ENCODE measurements at places on chromosomes 4 and X.
A peak's percentile ranks its signal among the peaks of the same experiment; 100 is the strongest.

DNA sequence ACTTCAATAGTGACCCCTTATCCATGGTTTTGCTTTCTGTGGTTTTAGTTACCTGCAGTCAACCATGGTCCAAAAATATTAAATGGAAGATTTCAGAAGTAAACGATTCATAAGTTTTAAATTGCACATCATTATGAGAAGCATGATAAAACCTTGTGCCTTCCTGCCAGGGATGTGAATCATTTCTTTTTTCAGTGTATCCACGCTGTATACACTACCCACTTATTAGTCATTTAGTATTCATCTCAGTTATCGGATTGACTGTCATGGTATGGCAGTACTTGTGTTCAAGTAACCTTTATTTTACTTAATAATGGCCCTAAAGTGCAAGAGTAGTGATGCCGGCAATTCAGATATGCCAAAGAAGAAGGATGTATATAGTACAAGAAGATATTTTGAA is 37.7 kb upstream of the TASL start:
- no peak for DNase-seq

DNA sequence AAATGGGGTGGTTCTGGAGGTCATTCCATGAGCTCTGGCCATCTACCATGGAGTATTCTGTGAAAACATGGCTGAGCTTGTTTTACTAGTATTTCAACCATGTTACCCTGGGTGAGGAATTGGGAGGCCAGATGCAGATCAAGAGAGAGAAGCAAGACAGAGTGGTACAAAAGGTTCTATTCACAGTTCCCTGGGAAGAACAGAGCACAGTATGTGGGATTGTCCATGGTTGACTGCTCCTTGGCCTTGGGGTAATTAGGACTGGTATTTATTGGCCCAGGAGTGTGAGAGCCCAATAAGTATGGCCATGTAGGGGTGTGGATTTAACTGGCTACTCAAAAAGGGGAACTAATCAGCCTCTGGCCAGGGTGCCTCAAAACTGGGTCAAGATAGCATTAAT is 239.7 kb upstream of the GATB start:
- DNase-seq: no peak

DNA sequence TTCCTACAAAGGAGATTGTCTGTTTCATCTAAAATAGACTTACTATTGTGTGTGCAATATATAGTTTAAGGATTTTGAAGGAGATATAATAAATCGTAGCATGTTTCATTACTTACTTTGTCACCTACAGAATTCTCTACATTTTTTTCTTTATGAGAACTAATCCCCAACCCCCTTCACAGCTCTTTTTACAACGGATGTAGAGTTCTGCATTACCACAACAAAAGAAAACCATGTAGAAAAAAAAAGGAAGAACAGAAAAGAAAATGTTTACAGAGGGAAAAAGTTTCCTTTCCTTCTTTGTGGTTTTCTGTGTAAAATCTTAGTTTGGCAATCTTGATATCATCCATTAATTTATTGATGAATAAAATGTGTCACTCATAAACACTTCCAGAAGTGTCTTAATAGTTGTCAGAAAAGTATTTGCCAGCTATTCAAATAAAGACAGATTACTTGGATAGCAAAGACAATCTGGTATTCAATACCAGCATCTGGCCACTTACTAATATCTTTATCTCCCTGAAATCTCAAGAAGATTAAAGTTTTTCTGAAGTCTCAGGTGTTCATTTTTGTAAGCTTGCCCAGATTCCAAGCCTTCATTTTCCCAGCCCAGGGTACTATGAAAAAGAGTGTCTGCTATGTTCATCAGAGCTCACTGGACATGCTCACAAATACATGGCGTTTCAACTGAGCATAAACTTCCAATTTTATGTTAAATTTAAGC is 806.8 kb downstream of the PCDH19 start:
- no peak for DNase-seq

- DNase-seq: no peak
Measured at GRCh38 chr4:151389311-151389710, 19.7 kb upstream of the FHIP1A start.

- no peak for DNase-seq
Measured at GRCh38 chr4:133287396-133287795, 138.3 kb downstream of the PCDH10 start.

DNA sequence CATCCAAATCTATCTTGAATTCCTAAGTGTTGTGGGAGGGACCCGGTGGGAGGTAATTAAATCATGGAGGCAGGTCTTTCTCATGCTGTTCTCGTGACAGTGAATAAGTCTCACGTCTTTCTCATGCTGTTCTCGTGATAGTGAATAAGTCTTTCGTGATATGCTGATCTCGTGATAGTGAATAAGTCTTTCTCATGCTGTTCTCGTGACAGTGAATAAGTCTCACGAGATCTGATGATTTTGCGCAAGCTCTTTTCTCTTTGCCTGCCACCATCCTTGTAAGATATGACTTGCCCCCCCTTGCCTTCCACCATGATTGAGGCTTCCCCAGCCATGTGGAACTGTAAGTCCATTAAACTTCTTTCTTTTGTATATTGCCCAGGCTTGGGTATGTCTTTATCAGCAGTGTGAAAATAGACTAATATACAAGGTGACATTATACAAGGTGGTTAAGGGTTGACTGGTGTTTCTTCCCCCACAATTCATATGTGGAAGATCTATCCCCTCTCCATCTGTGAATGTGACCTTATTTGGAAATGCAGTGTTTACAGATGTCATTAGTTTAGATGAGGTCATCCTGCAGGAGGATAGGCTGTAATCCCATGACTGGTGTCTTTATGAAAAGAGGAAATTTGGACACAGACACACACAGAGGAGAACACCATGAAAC is 27.6 kb downstream of the ARSD start:
- no peak for DNase-seq

- DNase-seq: no peak
Measured at GRCh38 chr4:14977830-14978229, 24.5 kb upstream of the CPEB2 start.

DNA sequence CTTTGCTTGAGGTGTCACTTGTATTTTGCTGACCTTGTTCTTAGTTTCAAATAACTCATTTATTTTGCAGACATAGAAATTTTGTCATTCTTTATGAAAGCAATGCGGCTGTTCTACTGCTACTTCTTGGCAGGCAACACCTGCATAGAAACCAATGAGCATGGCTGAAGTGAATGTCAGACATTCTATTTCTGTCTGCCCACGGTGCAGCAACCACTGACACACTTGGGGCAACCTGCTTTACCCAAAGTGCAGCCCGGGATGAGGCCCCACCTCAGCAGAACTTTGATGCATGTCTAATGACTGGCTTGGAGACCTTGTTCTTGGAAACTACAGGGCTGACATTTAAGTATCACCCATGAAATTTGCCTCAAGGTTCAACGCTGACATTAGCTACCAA is 93.6 kb downstream of the RBM47 start:
- DNase-seq: no peak

GRCh38 chr4:4549534-4549933 is 7.7 kb upstream of the STX18 start:
- no peak for DNase-seq

DNA sequence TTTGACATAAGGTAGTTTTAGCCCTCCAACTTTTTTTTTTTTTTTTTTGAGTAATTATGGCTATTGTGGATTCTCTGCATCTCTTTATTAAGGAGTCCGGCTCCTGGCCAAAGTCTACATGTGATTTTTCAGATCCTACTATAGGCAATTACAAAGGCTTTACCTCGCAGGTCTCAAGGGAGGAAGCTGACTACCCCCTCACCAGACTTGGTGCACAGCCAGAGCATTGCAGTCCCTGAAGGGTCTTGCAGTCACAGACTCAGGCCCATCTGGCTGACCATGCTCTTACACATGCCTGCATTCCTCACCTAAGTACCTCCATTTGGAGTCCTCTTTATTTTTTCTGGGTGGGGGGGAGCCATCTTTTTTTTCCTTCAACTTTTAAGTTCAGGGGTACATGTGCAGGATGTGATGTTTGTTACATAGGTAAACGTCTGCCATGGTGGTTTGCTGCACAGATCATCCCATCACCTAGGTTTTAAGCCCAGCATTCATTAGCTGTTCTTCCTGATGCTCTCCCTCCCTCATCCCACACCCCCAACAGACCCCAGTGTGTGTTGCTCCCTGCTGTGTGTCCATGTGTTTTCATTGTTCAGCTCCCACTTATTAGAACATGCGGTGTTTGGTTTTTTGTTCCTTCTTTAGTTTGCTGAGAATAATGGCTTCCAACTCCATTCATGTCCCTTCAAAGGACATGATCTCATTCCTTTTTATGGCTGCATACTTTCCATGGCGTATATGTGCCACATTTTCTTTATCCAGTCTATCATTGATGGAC is 88.4 kb upstream of the STIM2 start:
- DNase-seq: no peak

GRCh38 chrX:52870046-52870445 is 2.2 kb upstream of the XAGE3 start:
- no peak for DNase-seq

- DNase-seq: no peak
Measured at GRCh38 chr4:91769912-91770311, 533.9 kb upstream of the GRID2 start.

DNA sequence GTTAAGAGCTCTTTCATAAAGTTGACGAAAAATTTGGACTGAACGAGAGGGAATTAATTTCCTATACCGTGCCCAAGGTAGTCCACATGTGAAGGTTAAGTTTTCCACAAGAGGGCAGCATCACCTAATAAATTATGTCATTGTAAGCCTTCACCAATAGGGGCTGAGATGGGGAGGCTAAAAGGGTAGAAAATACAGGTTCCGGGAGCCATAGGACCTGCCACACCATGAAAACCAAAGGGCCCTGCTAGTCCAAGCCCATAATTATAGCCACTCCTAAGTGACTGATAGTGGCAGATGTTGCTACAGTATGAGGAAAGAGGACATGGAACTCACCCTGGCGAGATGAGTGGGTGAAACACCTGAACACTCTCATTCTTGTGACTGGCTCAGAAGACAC is 122.2 kb downstream of the SHROOM4 start:
- peak; percentile 8 for DNase-seq

GRCh38 chr4:137414802-137415201 is 117.5 kb downstream of the PCDH18 start:
- no peak for DNase-seq

- DNase-seq: no peak
Measured at GRCh38 chr4:102535398-102536082, 34.4 kb downstream of the NFKB1 start.

DNA sequence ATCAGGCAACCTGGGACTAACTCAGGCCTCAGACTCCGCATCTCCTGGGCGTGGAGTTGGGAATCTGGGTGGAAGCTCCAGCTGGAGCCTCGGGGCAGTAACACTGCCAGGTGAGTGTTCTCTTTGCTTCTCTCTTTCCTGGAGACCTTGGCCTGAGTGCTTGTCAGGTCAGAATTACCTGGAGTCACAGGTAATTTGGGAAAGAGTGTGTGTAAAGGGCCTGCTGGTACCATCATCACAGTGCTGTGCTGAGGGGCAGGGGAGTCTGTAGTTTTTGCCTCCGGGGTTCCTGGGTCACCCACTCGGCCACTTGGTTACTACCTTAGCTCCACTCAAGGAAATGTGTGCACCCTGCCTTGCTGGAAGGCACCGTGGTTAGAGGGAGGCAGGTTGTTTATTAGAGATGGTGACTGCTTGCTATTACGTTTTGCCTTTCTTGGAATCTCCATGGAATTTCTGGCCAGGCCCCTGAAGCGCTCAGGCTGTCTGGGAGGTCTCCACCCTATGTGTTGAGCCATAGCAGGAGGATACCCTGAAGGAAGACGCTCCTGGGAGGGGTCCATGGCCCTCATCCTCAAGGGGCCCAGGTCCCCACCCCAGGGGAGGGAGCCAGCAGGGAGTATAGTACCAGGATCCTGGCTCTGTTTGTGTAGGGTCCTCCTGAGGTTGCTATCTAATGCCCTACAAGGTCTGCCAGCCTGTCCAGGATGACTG is 2.9 kb downstream of the GPR78 start:
- no peak for DNase-seq

- DNase-seq: peak; percentile 22
Measured at GRCh38 chr4:142282870-142283431, 563.1 kb downstream of the INPP4B start.

DNA sequence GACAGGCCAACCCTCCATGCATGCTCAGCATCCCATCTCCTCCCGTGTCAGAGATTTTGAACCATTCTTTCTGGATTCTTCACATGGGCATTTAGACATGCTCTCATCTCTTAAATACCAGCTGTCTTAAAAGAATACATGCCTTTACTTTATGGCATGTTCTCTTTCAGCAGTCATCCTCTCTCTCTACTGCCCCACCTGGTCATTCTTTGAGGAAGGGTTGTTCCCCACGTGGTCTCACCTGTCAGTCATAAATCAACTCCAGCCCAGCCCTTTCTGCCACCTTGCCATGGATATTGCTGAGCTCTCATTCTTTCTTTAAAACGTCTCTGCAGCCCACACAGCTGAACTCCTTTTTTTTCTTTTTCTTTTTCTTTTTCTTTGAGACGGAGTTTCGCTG is 111.3 kb downstream of the ARHGAP10 start:
- DNase-seq: peak; percentile 26

DNA sequence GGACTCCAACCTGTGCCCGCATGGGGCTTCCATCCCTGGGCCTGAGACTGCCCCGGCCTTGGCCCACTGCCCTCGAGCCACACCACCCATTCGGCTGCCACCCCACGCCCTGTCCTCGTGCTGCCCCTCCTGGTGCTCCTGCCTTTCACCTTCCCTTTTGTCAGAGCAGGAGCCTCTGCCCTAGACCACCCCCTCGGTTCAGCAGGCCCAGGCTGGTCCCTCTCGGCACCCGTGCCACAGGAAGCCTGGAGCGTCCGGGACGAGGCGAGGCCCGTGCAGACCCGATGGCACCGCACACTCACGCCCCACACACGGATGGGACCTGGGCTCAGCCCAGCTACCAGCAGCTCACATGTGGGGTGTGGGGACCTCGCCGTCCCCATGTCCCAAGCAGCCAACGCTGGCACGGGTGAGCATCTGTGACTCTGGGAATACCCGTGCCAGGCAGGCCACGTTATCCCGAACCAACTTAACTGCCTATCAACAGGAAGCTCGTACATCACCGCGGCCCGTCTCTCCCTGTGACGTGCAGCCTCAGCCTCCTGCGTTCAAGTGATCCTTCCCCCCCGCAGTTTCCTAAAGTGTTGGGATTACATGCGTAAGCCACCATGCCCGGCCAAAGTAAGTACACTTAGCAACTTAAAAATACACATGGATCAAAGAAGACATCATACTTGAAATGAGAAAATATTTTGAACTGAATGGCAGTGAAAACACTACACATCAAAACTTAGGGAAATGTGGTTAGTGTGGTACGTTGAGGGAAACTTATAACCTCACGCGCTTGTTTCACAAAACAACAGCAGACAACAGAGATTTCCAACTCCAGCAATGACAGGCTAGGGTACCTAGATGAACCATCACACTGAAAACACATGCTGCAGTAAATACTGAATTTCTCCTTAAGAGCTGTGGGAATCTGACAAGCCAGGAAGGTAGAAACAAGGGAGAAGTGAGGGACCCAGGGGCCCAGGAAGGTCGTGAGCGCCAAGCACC is 29.0 kb downstream of the LRPAP1 start:
- no peak for DNase-seq

DNA sequence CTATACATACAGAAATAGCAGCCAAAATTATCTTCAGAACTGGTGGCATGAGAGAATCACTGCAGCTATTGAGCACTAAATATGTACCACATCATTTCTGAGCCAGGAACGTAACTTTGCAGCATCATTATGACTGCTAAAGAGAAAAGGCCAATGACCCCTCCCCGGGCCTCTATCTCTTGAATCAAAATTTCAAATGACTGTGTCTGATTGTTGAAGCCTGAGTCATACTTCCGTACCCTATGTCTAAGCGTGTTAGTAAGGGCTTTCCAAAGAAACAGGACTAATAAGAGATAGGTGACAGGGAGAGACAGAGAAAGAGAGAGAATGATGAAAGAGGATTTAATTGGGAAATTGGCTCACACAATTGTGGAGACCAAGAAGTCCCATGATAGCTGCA is 445.5 kb upstream of the SPANXN1 start:
- no peak for DNase-seq

Data from nephron progenitor cell (in vitro differentiated cells).